Esophagus (tissue), 2 donors: ENCODE measurements at places on chromosomes 5 and 9. TPM values are rescaled to one million over a fixed set of nuclear protein-coding genes. Genes with fewer than 3 reads are reported as not detected.

The EIF4E1B gene
- polyA plus RNA-seq, result not detected

The SPAAR gene
- 0.33 TPM for polyA plus RNA-seq

The JADE2 gene
- 4.1 TPM for polyA plus RNA-seq

The KLF4 gene
- 49.8 TPM for polyA plus RNA-seq

The SRP19 gene
- polyA plus RNA-seq, result 69.8 TPM

The RAB3C gene
- polyA plus RNA-seq, result 0.04 TPM

The CDH6 gene
- polyA plus RNA-seq, result 0.31 TPM

The KCNN2 gene
- polyA plus RNA-seq, result 0.21 TPM
